ENCODE measurements at places on chromosomes 3 and 15.
A peak's percentile ranks its signal among the peaks of the same experiment; 100 is the strongest.

DNA sequence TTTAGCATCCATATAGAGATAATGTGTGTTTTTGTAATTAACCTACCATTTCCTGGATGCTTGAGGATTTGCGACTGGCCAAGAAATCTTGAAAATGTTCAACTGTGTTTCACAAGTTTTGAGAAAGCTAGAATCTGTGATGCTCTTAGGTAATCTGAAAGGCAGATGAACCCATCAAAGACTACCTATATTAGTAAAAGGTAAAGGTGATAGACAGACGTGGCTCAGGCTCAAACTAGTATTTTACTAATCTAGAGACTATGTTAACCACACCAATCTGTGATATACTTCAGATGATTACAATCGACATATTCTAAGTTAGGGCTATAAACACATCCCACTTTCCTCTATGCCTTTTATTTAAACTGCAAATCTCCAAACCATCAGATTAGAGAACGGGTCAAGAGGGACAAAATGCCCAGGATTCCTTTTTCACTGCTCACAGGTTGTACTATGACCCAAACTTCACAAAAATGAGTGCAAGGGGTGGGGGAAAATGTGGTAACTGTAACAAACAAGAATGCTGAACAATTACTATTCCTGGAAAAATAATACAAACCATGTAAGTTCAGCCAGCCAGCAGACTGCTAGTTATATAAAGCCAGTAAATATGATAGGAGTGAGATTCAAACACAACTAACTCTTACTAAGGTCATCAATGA, 295.1 kb downstream of the FOXP1 start:
- no peak for DNase-seq

DNA sequence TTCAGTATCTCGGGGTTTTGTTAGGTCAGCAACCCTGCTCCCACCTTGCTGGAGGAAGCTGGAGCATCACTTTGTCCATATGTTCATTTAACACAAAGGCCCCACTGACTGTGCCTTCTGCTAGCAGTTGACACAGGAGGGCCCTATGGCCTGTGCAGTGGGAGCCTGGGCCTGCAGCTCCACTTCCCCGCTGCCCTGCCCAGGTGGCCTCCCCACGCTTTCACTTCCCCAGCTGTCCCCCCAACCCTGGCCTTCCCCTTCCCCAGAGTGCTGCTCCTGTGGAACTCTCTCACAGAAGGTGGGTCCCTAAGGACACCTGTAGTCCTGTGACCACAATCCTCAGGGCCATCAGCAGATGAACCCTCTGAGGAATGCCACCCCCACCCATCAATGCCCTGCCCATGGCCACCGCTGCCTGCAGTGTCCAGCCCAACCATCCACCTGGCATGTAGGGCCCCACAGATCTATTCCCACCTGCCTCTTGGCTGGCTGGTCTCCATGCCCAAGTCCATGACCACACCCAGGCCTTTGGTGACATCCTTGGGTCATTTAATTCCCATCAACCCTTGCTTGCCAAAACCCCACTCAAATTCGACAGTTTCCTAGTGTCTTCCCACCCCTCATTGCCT, 13.5 kb downstream of the TBC1D21 start:
- DNase-seq = no peak

DNA sequence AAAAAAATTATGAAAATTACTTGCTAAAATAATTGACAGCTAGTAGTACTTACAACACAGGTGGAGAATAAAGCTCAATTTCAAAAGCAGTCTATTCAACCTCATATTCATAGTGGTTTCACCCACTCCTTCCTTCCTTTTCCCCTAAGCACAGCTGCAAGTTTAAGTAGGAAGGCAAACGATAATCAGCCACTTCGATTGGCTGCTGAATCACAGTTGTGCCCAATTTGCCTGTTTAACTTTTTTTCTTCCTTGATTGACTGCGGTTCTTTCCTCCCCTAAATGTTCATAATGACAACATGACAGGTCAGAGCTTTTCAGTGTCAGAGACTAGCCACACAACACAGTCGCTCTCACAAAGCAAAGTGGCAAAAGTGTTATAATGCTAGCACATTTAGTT, 468.0 kb upstream of the GBE1 start:
- DNase-seq = no peak

- peak; percentile 7 for DNase-seq
Observed at GRCh38 chr3:38579551-38580449, 69.7 kb downstream of the SCN5A start.

DNA sequence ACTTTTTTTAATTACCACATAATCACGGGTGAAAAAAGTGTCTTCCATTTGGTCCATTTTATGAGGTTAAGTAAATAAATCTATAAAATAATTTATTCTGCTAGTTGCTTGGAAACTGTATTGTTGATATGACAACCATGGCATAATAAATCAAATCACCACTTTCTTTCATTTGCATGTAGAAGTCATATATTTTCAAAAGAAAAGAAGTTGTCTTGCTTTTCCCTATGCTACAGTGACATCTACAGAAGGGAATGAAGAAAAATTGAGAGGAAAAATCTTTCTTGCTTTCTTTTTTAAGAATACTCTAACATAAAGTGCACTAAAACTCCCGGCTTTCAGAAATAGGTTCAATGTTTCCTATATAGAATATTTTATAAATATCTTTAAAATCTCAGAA, 228.5 kb downstream of the ZBBX start:
- no peak for DNase-seq

GRCh38 chr3:141539431-141540187, 52.8 kb downstream of the RASA2 start:
- DNase-seq = no peak

- no peak for DNase-seq
Observed at GRCh38 chr3:16239780-16240179, 25.0 kb downstream of the DPH3 start.

- DNase-seq = no peak
Observed at GRCh38 chr3:48367201-48367600, 4.8 kb upstream of the FBXW12 start.

DNA sequence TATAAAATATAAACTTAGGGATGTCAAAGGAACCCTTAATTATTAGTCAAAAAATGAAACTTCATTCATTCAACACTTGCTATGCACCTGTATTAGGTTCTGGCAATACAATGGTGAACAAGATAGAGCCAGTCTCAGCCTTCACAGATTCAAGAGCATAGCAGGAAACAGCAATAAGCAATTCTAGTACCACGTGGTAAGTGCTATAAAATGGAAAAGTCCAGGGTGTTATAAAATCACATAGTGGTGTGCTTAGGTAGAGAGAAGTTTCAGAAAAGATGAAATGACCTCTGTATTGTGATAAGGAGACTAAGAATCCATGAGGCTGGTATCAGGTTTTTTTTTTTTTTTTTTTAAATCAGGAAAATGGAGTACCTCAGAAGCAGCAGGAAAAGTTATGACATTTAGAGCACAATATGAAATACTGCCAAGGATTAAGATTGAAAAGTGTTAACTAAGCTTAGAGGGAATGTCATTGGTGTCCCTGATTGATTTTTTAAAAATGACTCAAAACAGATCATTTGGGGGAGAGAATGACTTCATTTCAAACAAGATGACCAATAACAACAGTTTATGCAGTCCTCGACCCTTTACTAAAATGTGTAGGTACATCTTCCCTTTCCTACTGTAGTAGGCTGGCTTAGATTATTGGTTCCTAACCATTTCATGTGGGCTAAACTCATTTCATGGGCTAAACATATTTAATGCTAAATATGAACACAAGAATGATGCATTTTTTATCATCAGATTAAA, 5.0 kb downstream of the TOMM70 start:
- DNase-seq = no peak

- DNase-seq = no peak
Observed at GRCh38 chr15:67420137-67420536, 100.8 kb upstream of the C15orf61 start.

- DNase-seq = no peak
Observed at GRCh38 chr3:150751781-150752263, 11.1 kb downstream of the SIAH2 start.

DNA sequence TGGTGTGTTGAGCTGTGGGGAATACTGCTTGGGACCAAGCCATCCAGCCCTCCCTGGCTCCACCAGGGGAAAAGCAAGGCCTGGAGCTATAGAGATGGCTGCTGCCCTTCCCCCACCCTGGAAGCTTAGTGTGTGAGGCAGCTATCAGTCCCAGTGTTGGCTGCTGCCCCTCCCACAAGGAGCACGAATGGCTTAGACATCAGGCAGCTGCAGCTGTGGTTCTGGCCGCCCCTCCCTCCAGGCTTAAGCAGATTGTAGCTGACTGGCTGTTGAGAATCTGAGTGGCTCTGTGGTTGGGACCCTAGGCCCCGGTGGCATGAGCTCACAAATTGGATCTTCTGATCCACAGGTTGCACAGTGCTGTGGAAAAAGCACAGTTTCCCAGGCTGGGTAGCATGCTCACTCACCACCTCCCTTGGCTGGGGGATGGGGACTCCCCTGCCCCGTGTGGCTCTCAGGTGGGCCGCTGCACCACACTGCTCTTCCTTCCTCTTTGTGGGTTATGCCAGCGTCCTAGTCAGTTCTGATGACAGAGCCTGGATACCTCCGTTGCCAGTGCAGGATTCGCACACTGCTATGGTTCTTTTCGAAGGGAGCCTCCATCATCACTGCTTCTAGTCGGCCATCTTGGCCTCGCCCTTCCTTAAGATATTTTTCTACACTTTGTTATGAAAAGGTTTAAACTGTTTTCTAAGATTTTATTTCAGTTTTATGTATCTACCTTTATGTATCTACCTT, 21.2 kb upstream of the SUCNR1 start:
- DNase-seq = no peak

GRCh38 chr3:64687781-64688604, at the start of gene ADAMTS9:
ADAMTS9 (minus strand) TSS chr3:64688000; CDS start chr3:64687657, 343 bp downstream.
- DNase-seq = no peak

DNA sequence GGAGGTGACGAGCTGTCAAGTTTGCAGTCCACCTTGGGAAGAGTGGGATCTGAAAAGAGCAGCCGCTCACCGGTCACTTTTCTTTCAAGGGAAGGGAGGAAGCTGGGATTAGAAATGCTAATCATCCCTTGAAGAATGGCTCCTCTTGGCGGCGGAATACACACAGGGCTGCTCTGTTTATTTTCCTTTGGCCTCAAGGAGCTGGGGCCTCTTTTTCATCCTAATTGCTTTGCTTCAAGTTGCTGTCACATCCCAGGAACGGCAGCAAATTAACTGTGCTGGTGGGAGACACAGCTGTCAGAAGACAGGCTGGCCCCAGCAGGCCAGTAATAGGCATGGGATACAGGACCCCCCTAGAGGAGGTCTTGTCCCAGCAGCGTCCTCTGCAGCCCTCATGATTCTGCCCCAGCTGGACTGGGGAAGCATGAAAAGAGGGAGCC, 6.7 kb downstream of the KBTBD13 start:
- DNase-seq = no peak

GRCh38 chr3:53495520-53496391, 1.3 kb downstream of the CACNA1D start:
- no peak for DNase-seq

DNA sequence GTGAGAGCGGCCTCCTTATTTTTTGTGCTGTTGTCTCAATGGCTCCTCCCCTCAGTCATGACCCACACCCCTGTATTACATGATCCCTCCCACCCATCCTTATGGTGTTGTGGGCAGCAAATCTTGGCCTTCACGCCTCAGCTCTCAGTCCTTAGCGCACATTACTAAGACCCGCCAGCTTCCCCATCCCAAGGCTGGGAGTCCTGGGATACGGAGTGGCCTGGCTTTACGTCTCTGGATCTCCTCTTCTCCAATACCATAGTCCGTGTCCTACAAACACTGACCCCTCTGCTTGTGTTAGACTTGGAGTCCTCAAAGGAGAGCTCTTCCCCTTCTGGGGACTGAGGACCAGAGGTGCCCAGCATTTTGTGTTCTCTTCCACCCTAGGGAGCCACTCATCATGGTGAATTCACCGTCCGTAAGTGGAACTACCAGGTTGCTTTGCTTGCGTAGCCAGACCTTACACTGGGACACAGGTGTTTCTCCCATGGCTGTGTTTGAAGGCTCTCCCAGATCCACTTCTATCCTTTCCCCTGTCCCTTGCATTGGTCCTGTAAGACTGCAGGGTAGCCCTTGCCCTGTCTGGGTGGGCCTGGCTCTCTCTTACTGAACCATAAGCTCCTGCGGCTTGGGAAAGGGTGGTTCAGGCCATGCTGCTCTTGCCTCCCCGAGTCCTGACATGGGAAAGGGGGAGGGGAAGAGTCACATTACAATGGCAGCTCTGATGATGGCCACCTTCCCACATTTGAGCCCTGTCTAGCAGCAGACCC, 13.6 kb downstream of the GRM2 start:
- no peak for DNase-seq

- no peak for DNase-seq
Observed at GRCh38 chr3:988785-989184, 104.0 kb upstream of the CNTN6 start.

- no peak for DNase-seq
Observed at GRCh38 chr15:76930831-76931396, 635 bp upstream of the RCN2 start.

DNA sequence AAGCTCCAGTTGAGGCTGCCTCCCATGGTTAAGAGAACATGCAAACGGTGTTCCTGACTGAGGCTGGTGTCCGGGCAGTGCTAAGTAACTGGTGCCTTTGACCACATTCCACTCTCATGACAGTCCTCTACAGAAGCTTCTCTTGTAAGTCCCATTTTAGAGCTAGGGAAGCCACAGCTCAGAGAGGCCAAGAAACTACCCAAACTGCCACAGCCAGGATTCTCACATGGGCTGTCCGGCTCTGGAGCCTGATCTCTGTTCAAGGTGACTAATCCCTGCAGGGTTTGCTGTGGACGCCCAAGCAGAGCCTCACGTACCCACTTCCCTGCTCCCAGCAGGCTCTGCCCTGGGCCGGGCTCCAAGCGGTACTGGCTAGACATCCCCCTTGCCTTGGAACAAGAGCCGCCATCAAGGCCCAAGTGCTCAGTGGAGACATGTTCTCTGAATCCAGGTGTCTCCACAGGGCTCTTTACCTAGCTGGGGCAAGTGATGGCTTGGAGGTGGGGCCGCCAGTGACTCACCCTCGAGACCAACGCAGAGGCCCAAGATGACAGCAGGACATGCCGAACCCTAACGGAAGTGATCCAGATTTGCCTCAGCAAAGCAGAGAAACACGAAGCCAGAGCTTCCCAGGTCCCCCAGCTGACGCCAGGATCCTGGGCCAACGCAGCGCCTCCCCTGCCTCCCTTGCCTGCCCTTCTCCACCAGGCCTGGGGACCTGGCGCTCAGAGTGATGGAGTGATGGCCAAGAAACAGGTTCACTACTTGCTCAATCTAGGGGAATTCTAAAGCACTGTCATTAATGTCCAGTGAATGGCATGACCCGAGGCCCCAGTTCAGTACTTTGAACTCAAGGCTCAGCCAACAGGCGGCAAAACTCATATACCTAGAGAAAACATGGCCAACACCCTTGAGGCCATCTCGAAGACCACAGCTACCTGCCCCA, 24.4 kb downstream of the KLHL25 start:
- no peak for DNase-seq

DNA sequence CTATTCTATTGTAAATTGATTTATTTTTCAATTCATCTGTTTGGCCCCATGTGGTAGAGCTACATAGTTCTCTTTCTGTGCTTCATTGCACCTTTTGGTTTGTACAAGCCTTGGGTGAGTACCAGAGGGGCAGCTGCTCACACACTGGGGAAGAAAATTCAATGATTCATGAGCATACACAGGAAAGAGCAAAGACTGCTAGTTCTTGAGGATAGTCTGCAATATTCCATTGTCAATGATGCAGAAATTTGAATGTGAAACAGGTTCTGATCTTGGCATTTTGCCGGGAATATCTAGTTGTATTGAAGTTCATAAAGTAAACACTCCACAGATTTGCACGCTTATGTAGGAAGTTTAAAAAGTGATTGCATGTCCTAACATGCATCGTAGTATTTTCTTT, 304.6 kb downstream of the NAALADL2 start:
- DNase-seq = no peak

Measured in CD4-positive, alpha-beta T cell treated with Interleukin-17A for 1 hour (primary cell).